Heart left ventricle (tissue), 16 donors: ENCODE measurements at places on chromosomes 13 and 19. TPM values are rescaled to one million over a fixed set of nuclear protein-coding genes. Genes with fewer than 3 reads are reported as not detected.

The ZNF575 gene
- 0.77 TPM for total RNA-seq

DNA sequence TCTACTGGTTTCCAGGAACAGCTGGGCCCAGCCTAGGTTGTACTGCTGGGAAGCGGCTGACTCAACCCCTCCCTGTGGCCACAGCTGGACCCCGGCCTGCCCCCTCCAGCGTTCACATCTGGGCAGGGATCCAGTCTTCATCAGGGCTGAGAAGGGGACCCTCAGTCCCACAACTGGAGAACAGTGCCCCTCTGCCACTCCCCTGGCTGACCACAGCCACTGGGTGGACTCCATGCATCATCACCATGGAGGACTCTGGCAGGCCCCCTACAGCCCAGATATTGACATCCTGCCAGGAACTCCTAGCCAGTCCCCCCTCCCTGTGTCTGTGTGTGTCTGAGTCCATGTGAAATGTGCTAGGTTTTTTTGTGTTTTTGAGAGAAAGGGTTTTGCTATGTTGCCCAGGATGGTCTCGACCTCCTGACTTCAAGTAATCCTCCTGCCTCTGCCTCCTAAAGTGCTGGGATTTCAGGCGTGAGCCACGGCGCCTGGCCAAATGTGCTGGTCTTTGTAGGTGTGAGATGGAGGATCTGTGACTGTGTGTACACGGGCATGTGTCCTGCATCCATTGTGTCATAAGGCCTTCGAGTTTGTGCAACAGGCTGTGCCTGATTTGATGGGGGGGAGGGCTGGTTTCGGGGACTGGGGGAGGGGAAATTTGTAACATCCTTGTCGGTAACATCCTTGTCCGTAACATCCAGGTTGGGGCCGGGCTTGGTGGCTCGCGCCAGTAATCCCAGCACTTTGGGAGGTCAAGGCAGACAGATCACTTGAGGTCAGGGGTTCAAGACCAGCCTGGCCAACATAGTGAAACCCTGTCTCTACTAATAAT, 4.0 kb upstream of the HOOK2 start:
- peak; percentile 87 for DNase-seq

The UBL3 gene
- total RNA-seq, result 21.2 TPM

GRCh38 chr13:113941571-113942191, 32.2 kb downstream of the C13orf46 start:
- no peak for DNase-seq
